Activated CD4-positive, alpha-beta T cell treated with anti-CD3 and anti-CD28 coated beads for 24 hours (primary cell): ENCODE measurements at places on chromosomes 5 and 9.

GRCh38 chr9:78614892-78615291 is 318.0 kb downstream of the PSAT1 start:
- no peak for DNase-seq

DNA sequence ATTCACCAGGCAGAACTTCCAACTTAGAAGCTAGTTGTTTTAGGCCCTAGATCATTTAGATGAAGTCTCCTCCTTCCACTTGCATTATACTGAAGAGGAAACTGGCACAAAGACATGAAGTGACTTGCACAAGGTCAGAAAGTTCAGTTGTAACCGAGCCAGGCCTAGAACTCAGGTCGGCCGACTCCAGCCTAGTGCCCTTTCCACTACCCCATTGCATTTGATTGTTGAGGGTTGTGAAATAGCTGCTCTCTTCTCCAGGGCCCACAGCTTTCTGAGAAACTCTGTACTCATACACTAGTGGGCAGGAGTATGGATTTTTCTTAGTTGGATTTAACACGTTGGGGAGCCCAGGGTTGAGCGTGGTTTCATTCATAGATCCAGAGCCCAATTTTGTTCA is 5.6 kb downstream of the ZNF462 start:
- no peak for DNase-seq

DNA sequence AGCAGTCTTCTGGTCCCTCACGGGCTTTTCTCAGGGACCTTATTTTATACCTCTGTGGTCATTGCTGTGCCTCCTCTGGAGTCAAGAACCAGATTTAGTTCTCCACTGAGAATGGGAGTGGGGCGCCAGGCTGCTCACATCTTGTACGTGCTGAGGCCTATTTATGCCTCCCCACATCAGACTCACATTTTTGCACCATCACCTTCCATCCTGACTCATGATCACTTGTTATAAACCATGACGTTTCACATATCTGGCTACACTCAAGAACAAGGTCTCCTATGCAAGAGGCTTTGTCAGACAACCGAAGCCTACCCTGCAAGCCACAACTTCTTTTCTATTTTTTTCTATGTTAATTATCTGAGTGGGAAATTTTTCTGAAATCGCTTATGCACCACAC is 10.7 kb downstream of the PRUNE2 start:
- no peak for DNase-seq

GRCh38 chr5:107011605-107012004 is 659.1 kb downstream of the EFNA5 start:
- no peak for DNase-seq

DNA sequence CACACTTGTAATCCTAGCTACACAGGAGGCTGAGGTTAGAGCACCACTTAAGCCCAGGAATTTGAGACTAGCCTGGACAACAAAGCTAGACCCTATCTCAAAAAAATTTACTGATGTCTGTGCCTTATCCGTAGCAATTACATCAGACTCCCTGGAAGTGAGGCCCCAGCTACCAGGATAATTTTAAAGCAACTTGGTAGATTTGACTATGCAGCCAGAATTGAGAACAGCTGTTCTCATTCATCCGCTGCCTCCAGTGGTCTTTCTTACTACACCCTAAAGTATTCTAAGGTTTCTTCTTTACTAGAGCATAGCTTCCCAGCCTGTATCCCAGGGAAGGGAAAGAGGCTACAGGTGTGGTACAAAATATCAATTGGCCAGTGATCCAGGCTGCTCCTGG is 20.4 kb upstream of the C9orf152 start:
- DNase-seq = no peak

DNA sequence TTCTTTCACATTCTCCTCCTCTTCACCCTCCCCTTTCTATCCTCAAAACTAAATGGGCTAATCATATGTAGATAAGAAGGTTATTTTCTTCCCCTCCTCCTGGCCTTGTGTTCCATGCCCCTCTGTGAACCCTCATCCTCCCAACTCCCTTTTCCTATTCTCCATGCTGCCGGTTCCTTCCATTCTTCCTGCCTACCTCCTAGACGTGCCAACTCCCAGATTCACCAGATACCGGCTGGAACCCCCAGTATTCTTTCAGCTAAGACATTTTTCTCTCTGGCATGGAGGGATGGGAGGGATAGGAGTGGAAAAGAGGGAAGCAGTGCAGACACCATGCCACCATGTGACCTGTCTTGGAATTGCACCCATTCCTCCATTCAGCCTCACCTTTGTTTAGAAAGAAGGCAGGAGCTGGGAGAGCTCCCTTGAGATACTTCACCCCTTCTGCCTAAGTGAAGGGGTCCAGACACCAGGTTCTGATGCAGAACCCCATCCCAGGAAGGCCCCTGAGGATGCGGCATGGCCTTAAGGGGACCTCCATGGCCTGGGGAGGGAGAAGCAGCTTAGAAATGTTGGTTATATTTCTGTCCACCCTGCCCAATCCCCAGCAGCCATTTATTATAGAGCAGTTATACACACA is 4.8 kb downstream of the DNAJB5 start:
- DNase-seq = no peak

- no peak for DNase-seq
Observed at GRCh38 chr5:159097784-159098602, 1.7 kb downstream of the EBF1 start.

- no peak for DNase-seq
Observed at GRCh38 chr5:134784241-134784920, 25.8 kb downstream of the DDX46 start.

DNA sequence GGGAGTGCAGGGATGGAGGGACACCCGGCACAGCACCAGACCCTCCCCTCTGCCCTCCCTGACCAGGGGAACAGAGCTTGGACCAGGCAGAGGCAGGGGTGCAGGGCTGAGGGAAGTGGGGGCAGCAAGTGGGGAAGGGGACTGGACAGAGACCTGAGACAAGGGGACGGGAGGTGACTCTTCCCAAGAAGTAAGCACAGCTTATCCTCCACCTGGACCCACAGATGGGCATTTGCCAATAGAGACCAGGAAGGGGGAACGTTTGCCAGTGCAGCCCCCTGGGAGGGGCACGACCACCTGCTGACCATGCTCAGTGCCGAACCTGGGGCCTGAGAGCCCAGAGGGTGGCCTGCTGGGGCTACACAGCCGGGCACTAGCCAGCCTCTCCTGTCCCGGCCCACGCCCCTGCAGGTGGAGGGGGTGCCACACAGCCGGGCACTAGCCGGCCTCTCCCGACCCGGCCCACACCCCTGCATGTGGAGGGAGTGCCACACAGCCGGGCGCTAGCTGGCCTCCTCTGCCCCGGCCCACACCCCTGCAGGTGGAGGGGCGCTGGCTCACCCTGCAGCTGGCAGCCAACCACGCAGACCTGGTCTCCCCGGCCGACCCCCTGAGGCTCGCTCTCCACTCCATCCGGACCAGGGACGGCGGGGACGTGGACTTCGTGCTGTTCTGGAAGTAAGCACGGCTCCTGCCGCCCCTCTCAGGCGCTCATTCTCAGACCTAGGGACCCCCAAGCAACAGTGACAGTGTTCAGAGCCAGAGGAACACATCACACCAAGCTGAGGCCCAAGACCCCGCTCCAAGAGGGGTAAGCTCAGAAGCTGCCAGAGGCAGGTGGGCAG is 24.3 kb downstream of the GLT6D1 start:
- no peak for DNase-seq

- no peak for DNase-seq
Observed at GRCh38 chr5:175250426-175250825, 193.6 kb downstream of the DRD1 start.

- no peak for DNase-seq
Observed at GRCh38 chr9:68947842-68948569, 65.9 kb downstream of the PRKACG start.

GRCh38 chr5:23675456-23675855 is 168.0 kb downstream of the PRDM9 start:
- DNase-seq = no peak

- DNase-seq = no peak
Observed at GRCh38 chr5:91357012-91357634, 26.0 kb downstream of the ARRDC3 start.

GRCh38 chr5:78604689-78605285 is 43.8 kb downstream of the LHFPL2 start:
- no peak for DNase-seq

DNA sequence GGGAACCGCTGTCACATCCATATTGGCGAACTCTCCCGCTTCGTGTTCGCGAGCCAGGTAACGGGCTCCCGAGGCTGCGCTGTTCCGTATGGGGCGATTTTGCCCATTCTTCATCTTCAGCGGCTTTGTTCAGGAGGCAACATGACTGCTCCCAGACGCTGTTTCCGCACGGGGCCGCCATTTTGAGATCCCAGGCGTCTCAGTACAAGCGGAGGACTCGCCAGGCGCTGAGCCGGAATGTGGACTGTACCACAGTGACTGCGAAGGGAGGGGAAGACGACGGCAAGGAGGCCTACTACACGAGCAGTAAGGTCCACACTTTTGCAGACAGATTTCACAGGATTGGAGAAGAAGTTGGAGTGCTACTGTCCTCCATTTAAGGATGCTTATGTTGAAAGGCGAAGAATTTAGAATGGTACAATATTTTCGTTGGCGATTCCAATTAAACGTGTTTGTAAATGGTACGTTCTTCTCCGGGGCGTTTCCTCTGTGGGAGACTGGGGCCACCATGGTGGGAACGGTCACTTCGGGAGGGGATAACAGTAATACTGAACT is 41.6 kb upstream of the ZNF300 start:
- peak; percentile 1 for DNase-seq

DNA sequence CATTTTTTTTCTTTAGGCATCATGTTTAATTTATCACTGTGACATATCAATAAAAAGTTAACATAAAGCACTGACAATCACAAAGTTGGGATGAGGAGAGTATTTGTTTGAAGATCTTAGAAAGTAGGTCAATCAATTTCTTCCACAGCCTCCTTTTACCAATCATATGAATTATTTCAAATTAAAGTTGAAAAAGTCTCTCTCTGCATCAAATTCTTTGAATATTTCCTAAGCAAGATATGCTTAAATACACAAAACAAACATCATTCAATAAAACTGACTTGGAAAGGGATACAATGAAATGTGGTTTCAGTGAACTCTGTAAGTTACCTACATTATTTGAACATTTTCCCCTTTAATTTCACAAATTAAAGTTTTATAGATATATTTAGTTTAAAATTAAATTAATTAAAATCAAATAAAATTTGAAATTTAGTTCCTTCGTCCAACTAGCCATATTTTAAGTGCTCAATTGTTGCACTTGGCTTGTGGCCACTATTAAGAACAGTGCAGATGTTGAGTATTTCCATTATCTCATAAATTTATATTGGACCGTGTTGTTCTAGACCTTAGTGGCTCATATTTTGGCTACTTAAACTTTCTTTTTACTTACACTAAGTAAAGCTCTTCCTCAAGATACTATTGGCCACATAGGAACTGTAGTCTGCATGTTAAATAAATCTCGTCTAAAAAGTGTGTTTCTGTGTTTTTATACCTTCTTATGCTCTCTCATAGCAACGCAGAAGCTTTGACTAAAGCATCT is 949.7 kb upstream of the NUDT12 start:
- DNase-seq = no peak

DNA sequence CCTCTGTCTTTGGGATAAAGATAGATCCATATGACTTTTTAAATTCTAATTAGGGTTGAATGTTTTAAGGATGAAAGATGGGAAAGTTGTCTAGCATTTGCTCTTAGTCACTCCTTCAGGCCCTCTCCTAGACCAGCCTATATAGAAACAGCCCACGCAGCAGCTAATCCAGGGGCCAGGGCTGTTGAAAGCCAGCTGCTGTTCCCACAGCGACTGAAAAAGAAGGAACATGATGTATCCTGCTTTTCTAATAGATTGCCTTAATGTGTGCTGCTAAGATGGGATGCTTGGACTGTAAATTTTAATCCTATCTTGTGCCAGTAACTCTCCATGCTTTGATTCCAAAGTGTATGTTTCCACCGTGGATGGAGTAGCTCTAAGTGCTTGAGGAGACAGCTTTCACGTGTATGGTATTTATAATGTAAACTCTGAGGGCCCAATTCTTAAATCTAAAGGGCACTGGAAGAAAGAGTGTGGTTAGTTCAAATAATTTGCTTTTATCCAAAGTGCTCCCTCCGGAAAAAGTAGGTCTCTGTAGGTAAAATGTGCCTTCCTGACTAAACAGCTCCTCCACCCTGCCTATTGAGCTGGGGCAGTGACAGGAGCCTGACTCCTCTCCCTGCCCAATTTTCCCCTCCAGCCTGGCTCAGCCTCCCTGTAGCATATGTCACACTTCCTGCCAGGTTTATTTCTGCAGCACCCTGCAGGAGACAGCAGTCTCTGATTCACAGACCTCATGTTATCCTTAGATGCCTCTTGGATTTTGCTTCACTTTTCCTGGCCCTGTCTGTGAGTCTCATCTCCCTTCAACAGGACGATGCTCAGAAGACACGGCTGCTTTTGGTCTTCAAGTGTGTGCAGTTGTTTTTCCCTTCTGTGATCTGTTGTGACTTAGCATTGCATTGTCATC is 33.2 kb downstream of the SLC36A1 start:
- no peak for DNase-seq

- no peak for DNase-seq
Observed at GRCh38 chr5:83683836-83684235, 36.8 kb downstream of the HAPLN1 start.

GRCh38 chr9:115855458-115856133 is 298.0 kb upstream of the PAPPA start:
- no peak for DNase-seq

DNA sequence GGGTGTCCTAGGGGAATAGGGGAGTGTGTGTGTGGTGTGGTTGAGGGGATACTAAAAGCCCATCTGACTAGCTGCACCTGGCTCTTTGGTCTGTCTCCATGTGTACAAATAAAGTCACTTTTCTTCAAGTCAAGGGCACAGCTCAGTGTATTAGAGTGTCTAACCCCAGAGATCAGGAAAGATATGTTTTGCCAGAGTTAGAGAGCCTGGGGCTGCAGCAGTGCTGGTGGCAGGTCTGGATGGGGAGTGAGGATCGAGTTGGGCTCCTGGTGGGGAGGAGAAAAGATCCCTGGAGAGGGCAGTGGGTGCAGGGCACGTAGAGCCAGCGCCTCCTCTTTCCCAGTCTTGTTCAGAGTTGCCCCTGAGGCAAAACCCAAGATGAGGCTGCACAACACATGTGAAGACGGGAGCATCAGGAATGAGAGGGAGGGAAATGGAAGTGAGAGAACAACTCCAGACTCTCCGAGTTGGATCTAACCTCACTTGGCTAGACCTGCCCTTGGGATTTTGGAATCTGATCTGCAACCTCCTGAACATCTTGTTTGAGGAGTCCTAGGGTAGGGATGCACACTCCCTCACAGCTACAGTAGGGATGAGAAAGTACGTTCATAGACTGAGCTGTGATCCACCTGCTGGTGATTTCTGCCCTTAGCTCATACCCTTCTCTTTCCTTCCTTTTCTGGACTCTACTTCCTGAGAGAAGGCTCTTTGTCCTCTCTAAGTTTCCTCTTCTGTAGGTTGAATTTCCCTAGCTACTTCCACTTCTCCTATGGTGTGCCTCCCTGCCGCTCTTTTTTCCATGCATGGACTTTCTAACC is 309.9 kb downstream of the ZSWIM6 start:
- DNase-seq = no peak

GRCh38 chr9:20356403-20357036 is 265.8 kb downstream of the MLLT3 start:
- DNase-seq = peak; percentile 10

DNA sequence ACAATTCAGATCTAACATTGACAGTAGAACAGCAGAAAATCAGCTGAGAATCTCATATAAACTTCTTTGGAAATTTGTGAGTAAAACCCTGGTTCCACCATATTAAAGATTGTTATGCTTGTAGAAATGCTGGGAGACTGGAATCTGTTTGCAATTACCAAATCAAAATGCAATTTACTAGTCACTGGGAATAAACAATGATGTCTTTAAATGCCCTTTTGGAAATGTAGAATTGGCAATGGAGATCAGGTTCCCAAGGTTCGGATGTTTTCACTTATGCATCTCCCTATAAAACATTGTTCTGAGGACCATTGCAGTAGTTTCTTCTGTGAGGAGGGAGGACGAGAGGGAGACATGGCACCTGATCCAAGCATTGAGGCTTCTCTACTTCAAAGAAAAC is 384.4 kb downstream of the TMEM167A start:
- no peak for DNase-seq
